AG09319 (cell line): ENCODE measurements at places on chromosomes 1 and 21.

- DNase-seq, result no peak
Observed at GRCh38 chr1:224623310-224623714, 7.2 kb downstream of the CNIH3 start.

DNA sequence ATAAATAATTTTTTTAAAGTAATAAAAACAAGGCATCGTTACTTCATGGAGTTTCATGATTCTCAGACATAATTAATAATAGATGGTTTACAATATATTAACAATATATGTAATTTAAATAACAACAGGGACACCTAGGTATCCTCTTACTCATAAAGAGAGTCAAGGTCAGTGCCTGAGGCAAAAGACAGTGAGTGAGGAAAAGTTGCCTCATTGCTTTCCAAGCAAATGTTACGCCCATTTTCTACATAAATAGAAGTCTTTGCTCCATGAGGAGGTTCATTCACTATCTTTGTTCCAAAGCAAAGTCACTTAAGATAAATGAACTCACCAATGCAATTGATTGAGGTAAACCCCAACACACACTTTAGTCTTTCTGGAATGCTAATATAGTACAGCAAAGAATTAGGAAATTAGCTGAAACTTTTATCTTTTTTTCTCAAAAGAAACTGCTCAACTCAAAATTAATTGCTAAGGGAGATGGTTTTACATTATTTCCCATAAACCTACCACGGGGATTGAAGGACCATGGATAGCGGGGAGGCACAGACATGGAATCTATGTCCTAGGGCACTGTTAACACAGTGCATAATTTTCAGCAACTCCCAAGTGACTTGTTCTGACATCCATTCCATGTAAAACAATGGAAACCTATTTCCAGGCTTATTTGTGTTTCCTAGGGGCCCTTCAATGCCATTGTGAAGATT lies 19.6 kb downstream of the BCL9 start:
- no peak for DNase-seq

GRCh38 chr1:109509176-109510134 lies at the start of gene AMIGO1:
Gene AMIGO1 (minus strand): TSS chr1:109509727. CDS start chr1:109508912, 815 bp downstream.
- no peak for DNase-seq

- no peak for DNase-seq
Observed at GRCh38 chr21:28445141-28445830, 547.4 kb downstream of the LTN1 start.

DNA sequence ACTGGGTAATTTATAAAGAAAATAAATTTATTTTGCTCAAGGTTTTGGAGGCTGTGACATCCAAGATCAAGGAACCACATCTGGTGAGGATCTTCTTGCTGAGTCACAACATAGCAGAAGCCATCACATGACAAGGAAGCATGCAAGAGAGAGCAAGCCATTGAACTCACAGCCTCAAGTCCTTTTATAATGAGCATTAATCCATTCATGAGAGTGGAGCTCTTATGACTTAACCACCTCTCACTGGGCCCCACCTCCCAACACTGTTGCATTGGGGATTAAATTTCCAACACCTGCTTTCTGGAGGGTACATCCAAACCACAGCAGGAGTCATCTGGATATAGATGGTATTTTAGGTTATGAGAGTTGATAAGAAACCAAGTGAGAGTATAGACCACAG lies 20.6 kb upstream of the EGLN1 start:
- no peak for DNase-seq
